NCI-H1694 treated with DMSO at 0.1 percent for 48 hours (cell line): ENCODE measurements at places on chromosomes 1 and 21.

DNA sequence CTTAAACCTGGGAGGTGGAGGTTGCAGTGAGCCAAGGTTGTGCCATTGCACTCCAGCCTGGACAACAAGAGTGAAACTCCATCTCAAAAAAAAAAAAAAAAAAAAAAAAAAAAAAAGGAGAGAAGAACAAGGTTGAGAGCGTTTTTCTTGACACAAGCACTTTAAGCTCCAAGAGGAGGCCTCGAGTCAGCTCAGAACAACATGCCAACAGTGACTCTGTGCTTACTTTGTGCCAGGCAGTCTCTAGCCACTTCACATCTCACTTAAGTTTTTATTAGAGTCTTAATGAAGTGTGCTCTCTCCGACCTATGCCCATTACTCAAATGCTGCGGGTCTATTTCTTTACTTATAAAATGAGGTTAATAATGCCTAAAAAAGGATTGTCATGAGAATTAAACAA lies 13.0 kb downstream of the ATP1A1 start:
- DNase-seq, result no peak

DNA sequence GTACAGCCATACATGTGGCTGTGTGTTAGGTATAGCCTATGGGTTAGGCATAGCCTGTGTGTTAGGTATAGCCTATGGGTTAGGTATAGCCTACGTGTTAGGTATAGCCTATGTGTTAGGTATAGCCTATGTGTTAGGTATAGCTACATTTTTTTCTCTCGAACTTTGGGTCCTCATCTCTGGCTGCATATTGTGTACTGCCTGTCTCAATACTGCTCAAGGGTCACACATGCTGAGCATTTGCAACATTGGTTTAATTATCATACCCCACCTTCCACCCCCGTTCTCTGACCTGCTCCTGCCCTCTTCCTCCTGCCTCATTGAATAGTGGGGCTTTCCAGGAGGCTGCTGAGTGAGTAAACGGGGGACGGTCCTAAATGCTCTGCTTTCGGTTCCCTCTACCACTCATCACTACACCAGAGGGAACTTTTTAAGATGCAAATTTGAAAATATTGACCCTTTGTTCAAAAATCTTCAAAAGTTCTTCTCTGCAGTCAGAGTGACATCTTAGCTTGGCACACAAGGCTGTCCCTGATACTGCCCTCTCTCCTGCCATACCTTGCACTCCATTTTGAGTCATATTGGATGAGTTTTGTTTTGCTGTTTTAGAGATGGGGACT lies 17.8 kb downstream of the OR2B11 start:
- no peak for DNase-seq

- DNase-seq, result peak; percentile 51
Observed at GRCh38 chr21:34889320-34889675, 159.8 kb downstream of the RUNX1 start.

DNA sequence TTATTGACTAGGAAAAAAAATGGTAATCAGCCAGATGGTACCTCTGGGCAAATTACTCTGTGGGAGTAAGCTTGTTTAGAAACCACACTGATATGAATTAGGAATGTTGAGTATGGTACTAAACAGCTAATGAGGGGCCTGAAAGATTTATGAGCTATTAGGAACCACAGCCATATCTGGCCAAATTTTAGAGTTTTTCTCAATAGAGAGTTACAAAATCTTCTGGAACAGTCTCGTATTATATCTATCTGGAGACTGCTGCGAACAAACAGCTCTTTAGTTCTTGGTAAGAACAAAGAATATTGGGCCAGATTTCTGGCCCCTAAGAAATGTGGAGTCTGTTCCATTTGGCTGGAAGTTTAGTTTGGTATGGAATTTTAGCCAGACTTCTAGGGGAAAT lies 4.9 kb upstream of the PODN start:
- DNase-seq, result peak; percentile 53

GRCh38 chr1:246161626-246162025 lies 345.5 kb downstream of the SMYD3 start:
- no peak for DNase-seq

DNA sequence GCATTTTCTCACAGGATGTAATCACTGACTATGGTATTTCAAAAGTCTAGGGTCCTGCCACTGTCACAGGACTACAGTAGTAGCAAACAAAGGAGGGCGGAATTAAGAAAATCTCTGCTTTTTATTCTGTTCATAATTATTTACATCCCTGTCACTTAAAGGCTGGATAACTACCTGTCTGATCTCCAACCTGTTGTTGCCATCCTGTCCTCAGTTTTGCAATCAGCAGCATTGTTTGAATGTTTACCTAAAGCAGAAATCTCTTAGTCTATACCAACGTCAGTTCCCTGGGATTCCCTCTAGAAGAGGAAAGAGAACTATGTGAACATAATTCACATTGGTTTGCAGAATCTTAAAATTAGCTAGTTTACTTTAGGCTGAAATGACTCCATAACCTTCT lies 218.5 kb downstream of the PBX1 start:
- DNase-seq, result no peak

- no peak for DNase-seq
Observed at GRCh38 chr1:201718346-201719202, 110.4 kb upstream of the IPO9 start.
